Upper lobe of left lung (tissue), 6 donors: ENCODE measurements at places on chromosomes 2 and 18. TPM values are rescaled to one million over a fixed set of nuclear protein-coding genes. Genes with fewer than 3 reads are reported as not detected.
A peak's percentile ranks its signal among the peaks of the same experiment; 100 is the strongest.

Gene EML6
- 1.7 TPM for total RNA-seq

Gene HADHB
- 96.0 TPM for total RNA-seq

DNA sequence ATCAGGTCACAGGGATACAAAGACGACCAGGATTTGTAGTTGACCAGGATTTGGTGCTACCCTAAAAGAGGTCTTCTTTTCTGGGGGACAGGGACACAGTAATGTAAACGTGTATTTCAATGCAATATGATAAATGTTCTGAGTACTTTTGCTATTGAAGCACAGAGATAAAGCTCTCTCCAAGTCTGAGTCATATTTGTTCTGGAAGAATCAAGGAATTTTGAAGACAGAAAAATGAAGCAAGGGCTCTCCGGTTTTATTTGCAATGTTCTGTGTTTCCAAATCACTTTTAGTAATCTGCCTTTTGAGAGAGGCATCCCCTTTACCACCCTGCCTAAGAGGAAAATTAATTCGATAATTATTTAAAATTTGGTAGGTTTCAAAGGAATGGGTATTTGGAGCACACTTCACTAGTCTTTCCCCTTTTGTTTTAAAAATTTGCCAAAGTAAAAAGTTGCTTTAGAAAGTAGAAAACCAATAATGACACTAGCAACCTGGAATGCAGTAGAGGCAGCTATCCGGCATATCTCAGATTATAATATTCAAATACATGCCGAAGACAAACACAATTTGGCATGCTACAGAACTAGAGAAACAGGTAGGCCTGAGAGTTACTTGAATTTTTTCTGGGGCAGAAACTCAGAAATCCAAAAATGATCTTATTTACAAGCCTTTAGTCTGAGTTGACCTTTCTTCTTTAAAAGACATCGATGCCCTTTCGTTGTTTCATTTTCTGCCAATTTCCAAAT lies 82.7 kb downstream of the MREG start:
- peak overlapping the region; percentile 67 for H3K27ac ChIP-seq
- no peak overlapping the region for H3K4me3 ChIP-seq
- H3K27me3 ChIP-seq = no peaks in the 10 kb centered on the region

DNA sequence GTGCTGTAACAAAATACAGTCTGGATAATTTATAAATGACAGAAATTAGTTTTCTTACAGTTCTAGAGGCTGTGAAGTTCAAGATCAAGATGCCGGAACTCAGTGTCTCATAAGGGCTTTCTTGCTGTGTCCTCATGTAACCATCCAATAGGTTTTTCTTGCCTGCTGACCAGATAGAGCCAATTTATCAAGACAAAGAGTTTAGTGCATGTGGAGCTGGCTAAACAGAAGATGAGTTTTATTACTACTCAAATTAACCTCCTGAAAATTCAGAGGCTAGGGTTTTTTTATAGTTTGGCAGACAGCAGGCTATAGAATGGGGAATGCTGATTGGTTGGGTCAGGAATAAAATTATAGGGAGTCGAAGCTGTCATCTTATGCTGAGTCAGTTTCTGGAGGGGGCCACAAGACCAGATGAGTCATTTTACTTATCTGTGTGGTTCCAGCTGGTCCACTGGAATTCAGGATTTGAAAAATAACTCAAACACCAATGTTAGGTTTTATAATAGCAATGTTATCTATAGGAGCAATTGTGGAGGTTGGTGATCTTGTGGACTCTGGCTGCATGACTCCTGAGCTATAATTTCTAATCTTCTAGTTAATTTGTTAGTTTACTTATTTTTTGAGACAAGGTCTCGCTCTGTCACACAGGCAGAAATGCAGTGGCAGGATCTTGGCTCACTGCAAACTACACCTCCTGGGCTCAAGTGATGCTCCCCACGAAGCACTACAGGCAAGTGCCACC lies 3.2 kb upstream of the PDK1 start:
- H3K27me3 ChIP-seq = no peaks in the 10 kb centered on the region
- no peak for DNase-seq
- no peaks in the 10 kb centered on the region for H3K36me3 ChIP-seq
- no peak overlapping the region for H3K27ac ChIP-seq
- no peak overlapping the region for H3K4me3 ChIP-seq
- peaks cover 10% of the 10 kb centered on the region for H3K4me1 ChIP-seq

DNA sequence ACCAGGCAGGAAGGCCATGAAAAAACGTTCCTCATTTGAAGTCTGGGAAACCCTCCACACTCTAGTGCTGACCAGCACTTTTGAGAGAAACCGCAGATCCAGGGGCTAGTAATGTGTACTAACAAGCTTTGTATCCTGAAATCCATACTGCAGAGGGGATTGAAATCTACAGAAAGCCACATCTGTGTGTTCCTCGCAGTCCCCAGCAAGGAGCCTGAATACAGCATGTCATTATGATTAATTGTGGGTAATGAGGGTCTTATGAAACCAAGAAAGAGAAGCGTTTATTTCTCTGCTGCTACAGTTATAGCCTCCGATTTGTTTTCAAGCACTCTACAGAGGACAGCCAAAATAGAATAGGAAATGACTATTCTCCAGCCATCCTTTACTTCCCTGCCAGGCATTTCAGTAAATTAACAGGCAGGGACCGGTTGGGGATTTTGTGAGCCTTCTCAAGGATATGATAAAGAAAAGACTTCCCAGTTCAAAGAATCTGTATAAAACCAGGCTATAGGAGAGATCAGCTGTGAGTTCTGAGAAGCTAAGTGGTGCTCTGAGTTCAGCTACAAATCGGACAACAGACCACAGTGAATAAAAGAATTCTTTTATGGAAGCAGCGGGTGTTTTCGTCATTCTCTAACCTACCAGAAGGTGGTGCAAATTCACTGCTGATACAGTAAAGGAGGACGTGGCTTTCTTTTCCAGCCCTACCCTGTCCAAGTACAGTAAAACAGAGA lies 133.4 kb downstream of the INSIG2 start:
- no peak overlapping the region for H3K27ac ChIP-seq
- no peaks in the 10 kb centered on the region for H3K36me3 ChIP-seq
- no peaks in the 10 kb centered on the region for H3K27me3 ChIP-seq
- H3K4me1 ChIP-seq = peaks cover 13% of the 10 kb centered on the region

Gene CENPO
- total RNA-seq = 8.7 TPM

DNA sequence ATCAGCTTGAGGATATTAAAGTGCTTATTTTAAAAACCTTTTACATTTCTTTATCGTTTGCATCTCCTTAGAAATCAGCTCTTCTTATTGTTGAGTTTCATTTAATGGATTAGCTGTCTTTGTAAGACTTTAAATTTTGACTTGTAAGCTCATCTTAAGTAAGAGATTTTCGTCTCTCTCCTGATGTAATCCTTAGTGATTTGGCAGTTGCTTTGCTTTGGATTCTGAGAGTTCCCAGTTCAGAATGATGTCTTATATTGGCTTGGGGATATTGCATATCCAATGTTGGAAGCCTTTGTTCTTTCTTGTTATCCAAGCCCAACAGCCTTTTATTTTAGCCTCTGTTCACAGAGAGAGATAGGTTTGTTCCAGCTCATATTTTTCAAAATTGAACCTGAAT lies 212.1 kb downstream of the ARL6IP6 start:
- H3K36me3 ChIP-seq = no peaks in the 10 kb centered on the region
- H3K27ac ChIP-seq = no peak overlapping the region
- H3K4me3 ChIP-seq = no peak overlapping the region

GRCh38 chr2:172969166-172969565 lies 106.5 kb upstream of the MAP3K20 start:
- H3K36me3 ChIP-seq = peaks cover 23% of the 10 kb centered on the region
- peaks cover 29% of the 10 kb centered on the region for H3K4me1 ChIP-seq
- H3K27ac ChIP-seq = no peak overlapping the region
- no peak for DNase-seq
- no peaks in the 10 kb centered on the region for H3K27me3 ChIP-seq
- H3K4me3 ChIP-seq = no peak overlapping the region

- H3K4me3 ChIP-seq = no peak overlapping the region
- no peak overlapping the region for H3K27ac ChIP-seq
- DNase-seq = peak; percentile 60
- no peaks in the 10 kb centered on the region for H3K27me3 ChIP-seq
- no peaks in the 10 kb centered on the region for H3K4me1 ChIP-seq
Measured at GRCh38 chr2:240628808-240629618, 3.7 kb downstream of the GPR35 start.

- H3K4me3 ChIP-seq = no peak overlapping the region
- no peak overlapping the region for H3K27ac ChIP-seq
- no peak for DNase-seq
- no peaks in the 10 kb centered on the region for H3K36me3 ChIP-seq
Measured at GRCh38 chr2:42010743-42011298, 37.0 kb upstream of the PKDCC start.

Gene RBKS
- 3.3 TPM for total RNA-seq

DNA sequence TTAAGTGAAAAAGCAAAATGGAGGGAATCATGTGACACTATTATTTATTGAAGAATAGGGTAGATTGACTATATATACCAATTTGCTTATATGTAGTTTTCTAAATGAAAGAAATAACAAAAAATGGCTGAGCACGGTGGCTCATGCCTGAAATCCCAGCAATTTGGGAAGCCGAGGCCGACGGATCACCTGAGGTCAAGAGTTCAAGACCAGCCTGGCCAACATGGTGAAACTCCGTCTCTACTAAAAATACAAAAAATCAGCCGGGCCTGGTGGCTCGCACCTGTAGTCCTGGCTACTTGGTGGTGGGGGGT lies 59.3 kb upstream of the MYCN start:
- H3K4me1 ChIP-seq = no peaks in the 10 kb centered on the region
- DNase-seq = no peak
- no peak overlapping the region for H3K4me3 ChIP-seq
- H3K27me3 ChIP-seq = no peaks in the 10 kb centered on the region
- H3K36me3 ChIP-seq = no peaks in the 10 kb centered on the region
- no peak overlapping the region for H3K27ac ChIP-seq

DNA sequence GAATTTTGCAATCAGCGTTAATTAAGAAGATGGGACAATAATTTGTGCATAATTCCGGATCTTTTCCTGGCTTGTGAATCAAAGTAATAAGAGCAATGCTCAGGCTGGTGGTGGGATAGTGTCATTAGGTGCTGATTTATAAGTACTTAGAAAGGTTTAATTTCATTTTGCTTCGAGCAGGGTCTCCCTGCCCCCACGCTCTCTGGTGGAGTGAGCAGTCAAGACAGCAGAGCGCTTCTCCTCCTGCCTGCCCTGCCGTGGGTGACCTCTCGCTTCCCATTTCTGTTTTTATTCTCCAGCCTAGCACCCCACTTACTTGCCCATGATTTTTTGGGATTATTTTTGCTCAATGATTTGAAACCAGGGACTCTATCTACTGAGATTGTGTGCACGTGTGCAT lies 7.1 kb downstream of the ASB18 start:
- DNase-seq = no peak
- no peaks in the 10 kb centered on the region for H3K27me3 ChIP-seq
- H3K27ac ChIP-seq = no peak overlapping the region

Gene FAM110C
- total RNA-seq = 4.2 TPM

Gene IL36B
- total RNA-seq = not detected

GRCh38 chr2:72139471-72139873 lies 8.2 kb downstream of the CYP26B1 start:
- no peak overlapping the region for H3K27ac ChIP-seq
- H3K27me3 ChIP-seq = no peaks in the 10 kb centered on the region
- no peak for DNase-seq
- no peaks in the 10 kb centered on the region for H3K36me3 ChIP-seq
- H3K4me1 ChIP-seq = peaks cover 33% of the 10 kb centered on the region
- no peak overlapping the region for H3K4me3 ChIP-seq

Gene GNAL
- 5.1 TPM for total RNA-seq

DNA sequence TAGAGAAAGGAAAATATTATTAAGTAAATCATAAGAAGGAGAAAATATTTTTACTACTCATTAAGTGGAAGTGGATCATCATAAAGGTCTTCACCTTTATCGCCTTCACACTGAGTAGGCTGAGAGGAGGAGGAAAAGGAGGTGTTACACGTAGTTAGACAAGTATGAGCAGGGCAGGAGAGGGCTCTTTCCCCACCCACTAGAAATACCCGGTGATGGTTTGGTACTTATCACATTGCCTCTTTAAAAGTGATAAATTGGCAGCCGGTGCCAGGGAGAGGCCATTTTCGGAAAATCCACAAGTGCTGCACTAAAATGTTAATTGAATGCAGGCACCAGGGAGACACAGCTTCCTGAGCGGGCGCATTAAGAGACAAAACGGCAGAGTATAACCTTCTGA lies 598.7 kb upstream of the SOX11 start:
- no peak overlapping the region for H3K4me3 ChIP-seq
- H3K27me3 ChIP-seq = no peaks in the 10 kb centered on the region
- H3K27ac ChIP-seq = no peak overlapping the region
- H3K36me3 ChIP-seq = no peaks in the 10 kb centered on the region
- DNase-seq = no peak

Gene RESP18
- not detected for total RNA-seq

Gene CRYGC
- total RNA-seq = not detected

GRCh38 chr2:144630459-144631215 lies 110.7 kb upstream of the ZEB2 start:
- H3K4me1 ChIP-seq = no peaks in the 10 kb centered on the region
- no peaks in the 10 kb centered on the region for H3K27me3 ChIP-seq
- H3K4me3 ChIP-seq = no peak overlapping the region
- H3K27ac ChIP-seq = no peak overlapping the region
- H3K36me3 ChIP-seq = no peaks in the 10 kb centered on the region

DNA sequence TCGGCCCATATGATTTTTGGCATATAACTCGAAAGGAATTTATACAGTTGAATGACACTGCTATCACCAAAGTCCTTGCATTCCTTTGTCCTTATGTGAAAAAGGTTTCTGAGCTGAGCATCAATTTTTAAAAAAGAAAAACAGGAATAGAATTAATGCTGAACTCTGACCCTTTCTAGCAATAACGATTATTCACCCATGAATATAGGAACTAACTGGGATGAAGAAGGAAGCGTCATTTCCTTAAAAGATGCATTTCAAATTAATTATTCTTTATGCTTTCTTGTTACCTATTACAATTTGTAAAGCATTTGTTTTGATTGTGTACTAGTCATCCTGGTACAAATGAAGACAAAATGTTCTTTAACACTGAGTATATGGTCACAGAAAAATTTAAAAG lies 19.3 kb downstream of the TMEM247 start:
- H3K4me1 ChIP-seq = peaks cover 3% of the 10 kb centered on the region
- H3K27me3 ChIP-seq = no peaks in the 10 kb centered on the region
- no peak overlapping the region for H3K4me3 ChIP-seq
- H3K27ac ChIP-seq = no peak overlapping the region

DNA sequence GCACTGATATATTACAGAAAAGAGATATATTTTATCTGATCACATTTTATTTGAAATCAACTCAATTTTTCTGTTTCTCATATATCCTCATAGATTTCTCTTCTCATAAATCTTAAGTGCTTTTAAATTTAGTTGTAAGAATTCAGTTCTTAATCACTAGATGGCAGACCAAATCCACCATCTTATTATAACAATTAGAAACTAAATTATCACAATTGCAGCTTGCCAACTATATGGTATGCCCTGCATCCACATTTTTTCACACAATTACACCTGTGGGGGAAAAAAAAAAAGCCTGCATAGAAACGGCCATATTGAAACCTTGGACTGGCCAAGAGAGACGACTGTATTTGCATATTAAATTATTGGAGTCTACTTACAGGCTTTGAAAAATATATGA lies 64.4 kb downstream of the COL5A2 start:
- H3K27ac ChIP-seq = no peak overlapping the region
- H3K4me1 ChIP-seq = no peaks in the 10 kb centered on the region
- H3K36me3 ChIP-seq = no peaks in the 10 kb centered on the region
- no peaks in the 10 kb centered on the region for H3K27me3 ChIP-seq
- no peak overlapping the region for H3K4me3 ChIP-seq
- DNase-seq = no peak
